Femur (tissue), 1 donor: ENCODE measurements at places on chromosomes 7 and 10.

GRCh38 chr7:94183289-94183749 lies 179.2 kb upstream of the BET1 start:
- DNase-seq = peak; percentile 36

DNA sequence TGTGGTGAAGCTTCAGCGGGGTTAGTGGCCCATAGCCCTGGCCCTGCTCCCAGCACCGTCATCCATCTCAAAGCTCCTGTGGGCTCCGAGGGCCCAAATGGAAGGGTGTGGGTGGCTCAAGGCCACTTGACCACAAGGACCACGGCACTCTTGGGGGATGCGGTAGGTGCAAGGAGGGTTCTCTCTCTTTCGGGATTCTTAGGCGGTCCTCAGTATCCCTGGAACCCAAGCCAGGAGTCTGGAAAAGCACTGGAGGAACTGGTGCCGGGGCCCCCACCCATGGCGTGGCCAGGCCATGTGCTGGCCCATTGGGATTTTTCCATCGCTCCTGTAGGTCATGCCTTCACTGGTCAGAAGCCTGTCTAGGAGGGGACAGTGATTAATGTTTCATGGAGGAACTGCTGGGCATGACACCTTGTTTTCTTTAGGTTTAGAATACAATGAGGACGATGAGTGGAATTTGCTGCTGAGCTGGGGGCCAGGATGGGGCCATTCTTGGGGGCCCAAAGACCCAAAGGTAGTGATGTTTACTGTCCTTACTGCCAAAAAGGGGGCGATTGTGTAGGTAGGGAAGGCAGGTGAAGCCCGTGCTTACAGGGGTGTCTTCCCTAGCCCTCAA lies 16.7 kb downstream of the AQP1 start:
- no peak for DNase-seq

- no peak for DNase-seq
Measured at GRCh38 chr10:88409824-88410223, 173.3 kb downstream of the RNLS start.

DNA sequence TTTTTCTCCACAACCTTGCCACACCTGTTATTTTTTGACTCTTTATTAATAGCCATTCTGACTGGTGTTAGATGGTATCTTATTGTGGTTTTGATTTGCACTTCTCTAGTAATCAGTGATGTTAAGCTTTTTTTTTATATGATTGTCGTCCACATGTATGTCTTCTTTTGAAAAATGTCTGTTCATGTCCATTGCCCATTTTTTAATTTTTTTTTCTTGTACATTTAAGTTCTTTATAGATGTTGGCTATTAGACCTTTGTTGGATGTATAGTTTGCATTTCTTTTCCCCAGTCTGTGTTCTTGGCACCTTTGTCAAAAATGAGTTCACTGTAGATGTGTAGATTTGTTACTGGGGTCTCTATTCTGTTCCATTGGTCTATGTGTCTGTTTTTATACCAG lies 28.8 kb downstream of the ZSCAN25 start:
- DNase-seq = no peak

GRCh38 chr10:99660662-99661376 lies 1.5 kb downstream of the ENTPD7 start:
- DNase-seq = no peak
